ENCODE measurements at places on chromosomes 5 and 9. TPM values are rescaled to one million over a fixed set of nuclear protein-coding genes. Genes with fewer than 3 reads are reported as not detected.

- DNase-seq, result no peak
Observed at GRCh38 chr9:99180199-99180598, 41.5 kb downstream of the ALG2 start.

- DNase-seq, result no peak
Observed at GRCh38 chr5:174827558-174827957, 103.2 kb downstream of the MSX2 start.

DNA sequence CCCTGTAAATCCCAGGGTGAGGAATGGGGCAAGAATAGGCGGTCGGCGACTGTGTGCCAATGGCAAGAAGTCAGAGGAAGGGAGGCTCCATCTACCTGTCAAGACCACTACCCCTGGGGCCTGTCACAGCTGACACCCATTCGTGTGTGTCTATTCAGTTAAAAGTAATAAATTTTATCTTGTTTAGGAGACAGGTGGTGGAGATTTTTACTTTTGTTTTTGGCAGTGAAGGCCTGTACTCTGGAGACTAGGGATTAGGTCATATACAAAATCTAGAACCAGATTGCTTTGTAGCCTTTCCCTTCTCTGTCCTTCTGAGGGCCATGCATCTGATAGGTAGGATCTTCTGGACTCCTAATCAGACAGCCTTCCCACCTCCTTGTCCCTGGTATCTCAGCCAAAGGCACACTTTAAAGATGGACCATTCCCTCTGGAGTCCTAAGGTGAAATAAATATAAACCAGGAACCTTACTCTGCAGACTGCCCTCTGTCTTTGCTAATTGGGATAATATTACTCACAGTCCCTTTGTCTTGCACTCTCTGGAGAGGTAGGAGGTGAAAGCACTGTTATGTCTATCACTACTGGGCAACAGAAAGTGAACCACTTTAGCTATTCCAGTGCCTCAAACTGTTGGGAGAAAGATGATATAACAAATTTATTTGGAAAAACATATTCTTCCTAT, 213.2 kb upstream of the ACTBL2 start:
- no peak for DNase-seq

- no peak for DNase-seq
Observed at GRCh38 chr5:140398379-140398811, 3.2 kb upstream of the ANKHD1 start.

DNA sequence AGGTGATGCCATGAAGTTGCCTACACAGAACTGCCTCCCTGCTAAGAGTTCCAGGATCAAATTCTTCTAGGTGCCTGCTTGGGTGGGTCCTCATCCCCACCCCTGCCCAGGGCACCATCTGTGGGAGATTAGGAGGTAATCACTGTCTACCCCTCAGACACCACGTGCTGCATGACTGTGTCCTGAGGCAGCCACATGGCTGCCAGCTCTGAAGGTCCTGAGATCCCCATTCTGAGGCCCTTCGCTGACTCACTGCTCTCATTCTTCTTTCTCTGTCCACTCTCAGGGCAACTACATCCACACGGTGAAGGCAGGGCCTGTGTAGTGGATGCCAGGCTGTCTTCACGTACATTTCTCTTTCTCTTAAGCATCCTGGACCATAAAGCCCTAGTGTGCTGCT, 222.9 kb upstream of the ANKRD55 start:
- no peak for DNase-seq

DNA sequence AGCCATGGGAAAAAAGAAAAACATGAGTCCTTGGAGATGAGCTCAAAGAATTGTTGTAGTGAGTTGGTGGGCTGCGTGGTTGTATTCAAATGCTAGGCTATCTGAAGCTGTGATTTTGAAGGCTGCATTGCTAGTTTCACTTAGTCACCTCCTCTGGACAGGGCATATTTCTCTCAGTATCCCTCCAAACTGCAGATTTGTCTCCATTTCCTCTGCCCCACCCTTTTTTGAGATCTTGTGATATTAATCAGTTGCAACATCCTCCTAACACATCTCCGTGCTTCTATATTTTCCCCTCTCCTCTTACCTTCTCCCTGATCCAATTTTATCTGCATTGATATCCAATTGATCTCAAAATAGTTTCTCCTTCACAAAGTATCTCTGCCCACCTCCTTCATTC, 1048.0 kb upstream of the WWC1 start:
- no peak for DNase-seq

- DNase-seq, result no peak
Observed at GRCh38 chr5:36198281-36198680, 43.4 kb downstream of the NADK2 start.

DNA sequence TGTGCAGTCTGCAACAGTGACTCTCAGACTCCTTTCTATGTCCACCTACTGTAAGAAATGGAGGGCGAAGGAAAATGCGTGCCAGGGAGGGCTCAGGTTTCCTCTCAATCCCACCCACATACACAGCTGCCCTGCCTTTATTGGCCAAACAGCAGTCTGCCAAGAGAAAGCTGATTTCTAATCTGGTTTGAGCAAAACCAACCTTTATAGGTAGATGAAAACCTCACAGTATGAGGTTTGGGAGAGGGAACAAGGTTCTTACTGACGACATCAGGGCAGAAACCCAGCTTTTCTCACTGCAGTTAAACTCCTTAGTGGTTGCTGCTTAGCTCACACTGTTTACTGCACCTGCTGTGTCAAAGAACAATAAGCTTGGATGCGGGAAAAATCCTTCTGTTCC, 152.3 kb upstream of the KLF9 start:
- DNase-seq, result peak; percentile 22

GRCh38 chr5:180825768-180826525, 23.3 kb upstream of the MGAT1 start:
- no peak for DNase-seq

DNA sequence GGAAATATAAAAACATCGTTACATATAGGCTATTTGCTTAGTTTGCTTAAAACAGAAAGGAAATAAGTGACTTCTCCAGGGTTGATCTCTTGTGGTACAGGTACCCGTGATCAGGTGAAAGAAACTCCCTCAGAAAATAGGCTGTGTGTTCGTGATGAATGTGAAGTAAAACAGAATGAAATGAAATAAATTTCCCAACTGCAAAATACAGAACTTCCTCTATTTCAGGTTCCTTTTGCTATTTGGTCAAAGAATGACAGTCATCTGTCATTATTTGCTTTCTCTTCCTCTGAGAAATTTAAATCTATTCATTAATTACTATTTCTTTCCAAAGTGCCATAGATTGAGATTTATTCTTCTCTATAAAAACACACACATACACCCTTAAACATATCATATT, 408.1 kb downstream of the FAM170A start:
- no peak for DNase-seq

- no peak for DNase-seq
Observed at GRCh38 chr9:69485466-69485865, 160.5 kb downstream of the ENTREP1 start.

- peak; percentile 93 for DNase-seq
Observed at GRCh38 chr5:173293817-173294672, 34.2 kb downstream of the STC2 start.

DNA sequence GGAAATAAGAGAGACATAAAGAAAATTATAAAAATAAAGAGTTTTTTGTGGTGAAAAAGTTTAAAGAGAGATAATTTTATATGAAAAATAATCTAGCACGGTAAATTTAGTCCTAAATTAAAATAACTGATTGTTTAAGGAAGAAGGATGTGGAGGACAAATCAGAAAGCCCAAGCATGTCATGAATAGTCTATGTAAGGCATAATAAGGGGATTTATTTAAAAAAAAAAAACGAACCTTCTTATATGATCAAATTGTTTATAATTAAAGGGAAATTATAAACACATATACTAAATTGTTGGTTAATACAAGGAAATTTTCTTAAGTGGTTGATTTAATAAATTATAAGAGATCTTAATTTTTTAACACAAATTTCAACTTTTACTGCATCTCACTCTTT, 551.8 kb upstream of the TYRP1 start:
- DNase-seq, result peak; percentile 24

GRCh38 chr5:52638732-52639131, 149.0 kb upstream of the ITGA1 start:
- DNase-seq, result no peak

- peak; percentile 96 for DNase-seq
Observed at GRCh38 chr5:14264605-14265316, 121.6 kb downstream of the TRIO start.

DNA sequence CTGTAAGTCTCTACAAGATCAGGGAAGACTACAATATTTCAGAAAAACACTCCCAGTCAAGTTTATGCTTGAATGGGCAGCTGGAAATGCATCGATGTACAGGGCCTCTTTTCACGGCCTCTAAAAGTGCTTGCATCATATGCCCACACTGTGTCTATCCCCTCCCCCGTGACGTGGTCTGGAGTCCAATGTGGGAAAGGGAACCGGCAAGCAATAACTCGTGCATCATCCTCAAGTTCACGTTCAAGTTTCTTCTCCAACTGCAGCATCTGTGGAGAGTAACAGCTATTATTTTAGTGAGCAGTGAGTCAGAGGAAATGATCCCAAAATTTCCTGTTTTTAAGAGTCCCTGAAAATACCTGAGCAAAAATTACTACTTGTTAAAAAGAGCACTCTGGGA, 22.3 kb downstream of the ATPSCKMT start:
- DNase-seq, result no peak

GRCh38 chr5:168830833-168831232, 251.7 kb upstream of the PANK3 start:
- DNase-seq, result no peak

- no peak for DNase-seq
Observed at GRCh38 chr5:33994845-33995244, 10.4 kb upstream of the SLC45A2 start.

- DNase-seq, result no peak
Observed at GRCh38 chr9:16763946-16764345, 106.5 kb downstream of the BNC2 start.

GRCh38 chr5:57824047-57824446, 341.4 kb upstream of the ACTBL2 start:
- no peak for DNase-seq

GRCh38 chr5:174217527-174217926, 172.0 kb downstream of the NSG2 start:
- DNase-seq, result no peak

- no peak for DNase-seq
Observed at GRCh38 chr9:137184881-137185660, 3.3 kb downstream of the ANAPC2 start.

DNA sequence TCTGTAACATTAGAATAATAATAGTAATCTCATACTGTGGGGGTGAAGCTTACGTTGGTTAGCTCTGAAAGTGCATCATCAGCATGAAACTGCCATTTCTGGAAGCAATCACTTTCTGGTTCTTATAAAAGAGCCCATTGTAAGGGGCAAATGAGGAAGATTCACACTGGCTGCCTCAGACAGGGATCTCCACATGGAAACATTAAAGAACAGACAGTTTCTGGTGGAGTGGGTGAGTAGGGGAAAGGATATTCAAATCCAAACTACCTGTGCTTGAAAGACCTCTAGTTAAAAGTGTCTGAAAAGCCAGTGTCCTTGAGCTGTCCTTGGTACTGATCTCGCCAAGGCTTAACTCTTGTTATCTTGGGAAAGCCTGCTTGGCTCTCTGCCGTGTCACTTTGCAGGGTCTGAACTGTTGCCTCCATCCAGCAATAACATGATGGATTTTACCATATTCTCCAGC, 19.1 kb upstream of the SLC31A2 start:
- peak; percentile 80 for DNase-seq

DNA sequence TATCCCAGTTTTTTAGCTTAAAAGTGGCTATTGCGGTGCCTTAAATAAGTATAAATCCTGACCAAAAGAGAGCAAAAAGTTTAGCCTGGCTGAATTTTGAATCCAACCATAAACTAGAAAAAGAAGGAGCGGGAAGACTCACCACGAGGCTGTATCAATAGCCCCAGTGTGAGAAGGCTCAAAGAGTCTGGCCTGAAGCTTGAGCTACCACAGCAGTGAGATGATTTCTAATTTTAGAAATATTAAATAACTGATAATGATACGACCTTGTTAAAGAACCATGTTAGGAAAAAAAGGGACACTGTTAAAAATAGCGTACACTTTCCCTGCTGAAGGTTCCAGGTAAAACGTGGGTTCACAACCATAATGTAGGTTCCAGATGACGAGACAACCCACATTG, 134.1 kb upstream of the ZNF462 start:
- no peak for DNase-seq

DNA sequence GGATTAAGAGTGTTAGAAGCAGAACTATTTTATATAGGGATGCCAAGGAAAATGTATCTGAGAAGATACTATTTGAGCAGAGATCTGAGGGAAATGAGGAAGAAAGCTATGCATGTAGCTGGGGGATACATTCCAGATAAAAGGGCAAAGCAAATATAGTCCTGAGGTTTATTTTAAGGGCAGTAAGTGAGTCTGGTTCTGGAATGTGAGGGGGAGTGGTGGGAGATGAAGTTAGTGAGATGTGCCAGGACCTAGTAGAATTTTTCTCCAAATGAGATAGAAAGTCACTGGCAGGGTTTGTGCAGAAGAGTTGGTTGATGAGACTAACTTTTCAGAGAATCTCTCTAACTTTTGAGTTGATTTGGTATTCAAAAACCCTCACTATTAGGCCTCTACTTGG, 374.7 kb downstream of the ADGRV1 start:
- no peak for DNase-seq

DNA sequence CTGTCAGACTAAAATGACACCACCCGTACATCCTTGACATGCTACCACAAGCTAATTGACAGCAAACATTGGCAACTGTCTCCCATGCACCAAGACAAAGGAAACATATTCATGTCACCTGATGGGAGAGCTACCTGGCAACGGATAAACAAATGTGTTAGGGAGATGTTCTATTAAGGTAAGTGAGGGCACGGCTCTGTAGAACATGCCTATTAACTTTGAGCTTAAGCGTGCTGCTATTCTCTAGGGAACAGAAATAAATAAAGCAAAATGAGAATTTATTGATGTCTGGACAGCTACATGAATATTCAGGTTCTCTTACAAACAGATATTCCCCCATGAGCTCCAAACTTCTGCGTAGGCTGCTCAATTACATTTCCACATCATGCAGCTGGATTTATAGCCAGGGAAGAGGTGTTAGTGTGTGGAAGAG, 361.4 kb upstream of the RFX3 start:
- no peak for DNase-seq

GRCh38 chr5:97550164-97550563, 367.1 kb upstream of the RIOK2 start:
- DNase-seq, result peak; percentile 46

- no peak for DNase-seq
Observed at GRCh38 chr9:8924562-8924961, 1125.0 kb upstream of the DMAC1 start.

FBP2 gene
- polyA plus RNA-seq, result not detected

TEX48 gene
- not detected for polyA plus RNA-seq

PPP2R2B gene
- polyA plus RNA-seq, result 28.4 TPM

FRRS1L gene
- 0.37 TPM for polyA plus RNA-seq

ACOT12 gene
- polyA plus RNA-seq, result 0.54 TPM

TXNDC8 gene
- polyA plus RNA-seq, result not detected

CCDC69 gene
- polyA plus RNA-seq, result 2.7 TPM

SOHLH1 gene
- polyA plus RNA-seq, result not detected

SLC6A18 gene
- not detected for polyA plus RNA-seq

LIX1 gene
- 0.13 TPM for polyA plus RNA-seq

PCDHGA9 gene
- polyA plus RNA-seq, result 0.54 TPM

PCDHGA12 gene
- polyA plus RNA-seq, result 0.68 TPM

STPG3 gene
- polyA plus RNA-seq, result not detected
